Cortex of kidney (tissue), 1 donor: ENCODE measurements at places on chromosomes 1 and 21.

DNA sequence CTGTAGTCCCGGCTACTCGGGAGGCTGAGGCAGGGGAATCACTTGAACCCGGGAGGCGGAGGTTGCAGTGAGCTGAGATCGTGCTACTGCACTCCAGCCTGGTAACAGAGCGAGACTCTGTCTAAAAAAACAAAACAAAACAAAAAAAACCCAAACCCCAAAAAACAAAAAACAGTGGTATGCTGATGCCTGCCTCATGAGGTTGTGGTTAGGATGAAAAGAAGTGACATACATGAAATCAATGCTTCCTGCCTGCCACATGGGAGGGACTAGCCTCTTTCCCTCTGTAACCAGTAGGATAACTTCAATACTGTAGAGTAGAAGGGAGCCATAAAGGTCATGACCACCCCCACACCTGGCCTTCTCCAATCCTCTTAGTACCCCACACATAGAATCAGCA, 55.2 kb downstream of the TENT5C start:
- DNase-seq, result no peak

GRCh38 chr1:31744165-31744888, 19.8 kb downstream of the ADGRB2 start:
- DNase-seq, result no peak

GRCh38 chr1:191963781-191964455, 194.3 kb upstream of the RGS18 start:
- DNase-seq, result no peak

DNA sequence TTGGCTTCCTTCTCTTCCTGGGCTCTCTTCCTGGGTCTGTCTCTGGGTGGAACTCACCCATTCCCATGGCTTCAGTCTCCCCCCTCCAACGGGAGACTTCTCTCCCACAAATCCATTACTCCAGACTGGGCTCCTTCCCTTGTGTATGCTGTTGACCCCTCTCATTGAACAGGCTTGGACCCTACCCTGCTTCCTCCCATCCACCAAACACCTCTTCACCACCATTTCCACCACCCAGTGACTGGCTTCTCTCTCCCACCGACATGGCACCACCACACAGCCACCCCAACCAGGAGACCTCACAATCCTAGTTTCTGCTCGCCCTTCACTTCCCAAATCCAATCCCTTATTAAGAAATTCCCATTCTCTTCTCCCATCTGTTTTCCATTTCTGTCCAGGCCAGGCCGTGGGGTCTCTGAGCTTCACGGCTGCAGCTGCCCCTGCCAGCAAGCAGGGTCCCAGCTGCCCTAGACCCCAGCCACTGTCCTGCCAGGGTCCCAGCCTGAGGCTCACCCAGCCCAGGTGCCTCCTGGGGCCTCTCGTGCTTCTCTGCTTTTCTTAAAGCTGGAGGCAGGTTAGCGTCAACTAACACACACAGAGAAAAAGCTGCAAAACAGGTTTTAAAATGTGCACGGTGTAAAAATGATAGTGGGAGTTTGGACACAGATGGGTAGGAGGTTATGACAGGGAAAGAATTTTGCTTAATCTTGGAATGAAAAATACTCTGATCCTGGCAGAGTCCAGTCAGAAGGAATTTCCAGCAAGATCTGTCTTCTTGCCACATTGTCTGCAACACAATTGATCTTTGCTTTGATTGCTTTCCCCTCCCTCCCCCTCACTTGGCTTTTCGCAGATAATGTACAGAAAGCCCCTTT, 383.8 kb upstream of the VAMP3 start:
- DNase-seq, result no peak

DNA sequence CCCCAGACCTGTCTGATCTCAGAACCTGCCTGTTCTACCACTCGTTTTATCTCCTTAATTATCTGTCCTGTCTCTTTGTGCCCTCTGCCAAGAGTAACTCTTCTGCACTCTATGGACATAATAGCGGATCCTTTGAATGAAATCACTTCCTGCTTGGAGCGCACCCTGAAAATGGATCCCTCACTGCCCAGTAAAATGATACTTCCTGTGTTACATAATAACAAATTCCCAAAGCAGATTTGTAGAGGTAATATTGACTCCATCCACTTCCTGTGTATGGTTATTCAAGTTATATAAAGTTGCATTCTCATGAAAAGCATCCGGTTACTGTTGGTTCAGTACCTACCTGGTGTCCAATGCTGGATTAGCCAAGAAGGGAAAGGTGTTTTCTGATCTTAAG, 246.0 kb downstream of the TRABD2B start:
- no peak for DNase-seq

DNA sequence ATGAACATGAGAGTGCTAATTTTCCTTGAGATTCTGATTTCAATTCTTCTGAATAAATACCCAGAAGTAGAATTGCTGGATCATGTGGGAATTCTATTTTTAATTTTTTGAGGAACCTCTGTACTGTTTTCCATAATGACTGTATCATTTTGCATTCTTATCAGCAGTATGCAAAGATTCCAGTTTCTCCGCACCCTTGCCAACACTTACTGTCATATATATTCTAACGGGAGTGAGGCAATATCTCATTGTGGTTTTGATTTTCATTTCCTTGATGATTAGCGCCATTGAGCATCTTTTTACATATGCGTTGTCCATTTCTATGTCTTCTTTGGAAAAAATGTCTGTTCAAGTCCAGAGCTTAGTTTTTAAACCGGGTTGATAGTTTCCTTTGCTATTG, 33.2 kb downstream of the VCAM1 start:
- DNase-seq, result no peak

GRCh38 chr1:189424746-189425331, 1052.8 kb downstream of the BRINP3 start:
- DNase-seq, result no peak

- no peak for DNase-seq
Observed at GRCh38 chr1:192787914-192788585, 20.8 kb upstream of the RGS2 start.

DNA sequence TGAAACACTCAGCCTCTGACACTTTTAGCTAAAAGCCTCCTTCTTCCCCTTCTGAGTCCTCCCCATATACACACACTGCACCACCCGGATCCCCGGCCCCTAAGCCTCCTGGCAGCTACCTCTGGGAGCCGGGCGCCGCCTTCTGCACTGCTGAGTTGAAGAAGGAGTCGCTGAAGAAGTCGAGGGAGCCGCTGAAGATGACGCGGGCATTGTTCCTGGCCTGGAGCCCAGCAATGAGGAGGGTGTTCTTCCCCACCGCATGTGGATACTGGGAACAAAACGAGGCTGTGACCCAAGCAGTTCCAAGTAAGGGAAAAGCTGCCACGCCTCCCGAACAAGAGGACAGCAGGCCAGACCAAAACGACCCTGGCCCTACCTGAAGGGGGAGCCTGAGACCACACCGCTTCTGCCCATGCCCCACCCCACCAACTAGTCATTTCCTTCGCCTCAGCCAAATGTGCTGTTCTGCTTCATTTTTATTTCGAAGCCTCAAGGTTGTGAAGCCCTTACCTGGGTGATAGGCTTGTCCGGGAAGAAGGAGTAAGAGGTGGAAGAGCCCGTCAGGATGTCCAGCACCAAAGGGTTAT, 7.0 kb downstream of the DDOST start:
- no peak for DNase-seq

DNA sequence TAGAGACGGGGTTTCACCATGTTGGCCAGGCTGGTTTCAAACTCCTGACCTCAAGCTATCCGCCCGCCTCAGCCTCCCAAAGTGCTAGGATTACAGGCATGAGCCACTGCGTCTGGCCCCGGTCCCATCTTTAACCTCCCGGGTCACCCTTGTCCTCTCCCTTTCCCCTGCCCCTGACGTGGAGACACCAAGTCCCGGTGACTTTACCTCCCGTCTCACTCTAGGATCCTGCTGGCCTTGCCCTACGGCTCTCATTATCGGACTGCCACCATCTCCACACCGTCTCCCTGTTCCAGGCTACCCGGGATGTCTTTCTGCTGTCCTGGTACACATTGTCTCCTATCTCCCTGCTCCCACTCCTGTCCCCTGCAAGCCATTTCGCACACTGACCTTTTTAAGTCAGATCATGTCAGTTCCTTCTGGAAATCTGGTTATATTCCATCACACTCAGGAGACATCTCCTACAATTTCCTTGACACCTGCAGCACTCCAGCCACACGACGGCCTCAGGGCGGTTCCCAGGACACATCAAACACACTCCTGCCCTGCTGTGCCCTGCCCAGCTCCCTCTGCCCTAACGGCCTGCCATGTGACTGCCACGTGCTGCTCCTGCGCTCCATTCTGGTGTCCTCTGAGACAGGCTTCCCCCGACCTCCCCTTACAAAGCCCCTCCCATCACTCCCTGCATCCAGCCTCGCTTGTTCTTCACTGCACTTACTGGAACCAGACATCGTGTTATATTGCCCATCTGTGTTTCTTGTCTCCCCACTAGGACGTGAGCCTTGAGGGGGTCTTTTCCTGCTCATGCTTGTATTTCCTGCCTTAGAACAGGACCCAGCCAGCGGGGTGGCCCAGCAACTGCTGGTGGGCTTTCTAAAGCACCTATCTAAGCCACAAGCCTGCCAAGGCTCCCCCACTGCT, 32.7 kb downstream of the TTC39A start:
- no peak for DNase-seq

DNA sequence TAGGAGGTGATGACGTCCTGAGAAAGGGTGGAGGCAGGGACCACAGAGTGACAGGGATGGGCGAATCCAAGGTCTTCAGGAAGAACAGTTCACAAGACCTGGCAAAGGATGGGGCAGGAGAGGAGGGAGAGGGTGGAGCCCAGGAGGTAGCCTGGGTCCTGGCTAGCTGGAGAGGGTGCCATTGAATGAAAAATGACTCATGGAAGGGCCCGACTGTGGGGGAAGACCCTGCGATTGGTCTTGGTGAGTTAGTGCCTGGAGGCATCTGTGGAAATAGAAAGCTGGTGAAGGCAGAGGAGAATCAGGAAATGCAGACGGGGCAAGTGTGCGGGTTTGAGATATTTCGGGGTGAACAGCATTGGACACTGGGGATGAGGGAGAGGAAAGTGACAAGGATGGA, 60.3 kb upstream of the SLC45A1 start:
- no peak for DNase-seq

DNA sequence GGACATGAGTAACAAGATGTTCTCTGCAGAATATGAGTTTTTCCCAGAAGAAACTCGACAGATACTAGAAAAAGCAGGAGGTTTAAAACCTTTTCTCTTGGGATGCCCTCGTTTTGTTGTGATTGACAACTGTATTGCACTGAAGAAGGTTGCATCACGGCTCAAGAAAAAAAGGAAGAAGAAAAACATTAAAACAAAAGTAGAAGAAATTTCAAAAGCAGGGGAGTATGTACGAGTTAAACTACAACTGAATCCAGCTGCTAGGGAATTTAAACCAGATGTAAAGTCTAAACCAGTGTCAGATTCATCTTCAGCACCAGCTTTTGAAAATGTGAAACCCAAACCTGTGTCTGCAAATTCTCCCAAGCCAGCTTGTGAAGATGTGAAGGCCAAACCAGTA, 92.5 kb downstream of the TTC3 start:
- no peak for DNase-seq

DNA sequence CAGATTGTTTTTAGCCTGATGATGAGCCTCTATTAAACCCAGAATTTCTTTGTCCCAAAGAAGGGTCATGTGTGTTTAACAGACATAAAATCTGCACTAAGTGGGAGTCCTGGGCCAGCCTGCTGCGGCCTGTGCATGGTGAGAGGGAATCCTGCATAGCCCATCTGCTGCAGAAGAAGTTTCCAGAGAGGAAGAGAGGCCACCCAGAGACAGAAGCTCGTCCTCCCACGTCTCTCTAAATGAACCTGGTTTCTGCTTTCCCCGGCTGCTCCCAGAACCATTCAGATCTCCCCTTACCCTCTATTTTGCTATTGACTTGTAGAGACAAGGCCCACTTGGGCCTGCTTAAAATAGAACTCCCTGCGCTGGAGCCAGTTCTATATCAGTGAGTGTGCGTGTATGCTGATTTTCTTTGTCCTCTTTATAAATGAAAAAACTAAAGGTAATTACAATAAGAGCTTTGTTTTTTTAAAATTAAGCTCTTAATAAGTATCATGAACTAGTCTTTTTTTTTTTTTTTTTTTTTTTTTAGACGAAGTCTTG, 142.8 kb upstream of the RAB4A start:
- DNase-seq, result no peak

DNA sequence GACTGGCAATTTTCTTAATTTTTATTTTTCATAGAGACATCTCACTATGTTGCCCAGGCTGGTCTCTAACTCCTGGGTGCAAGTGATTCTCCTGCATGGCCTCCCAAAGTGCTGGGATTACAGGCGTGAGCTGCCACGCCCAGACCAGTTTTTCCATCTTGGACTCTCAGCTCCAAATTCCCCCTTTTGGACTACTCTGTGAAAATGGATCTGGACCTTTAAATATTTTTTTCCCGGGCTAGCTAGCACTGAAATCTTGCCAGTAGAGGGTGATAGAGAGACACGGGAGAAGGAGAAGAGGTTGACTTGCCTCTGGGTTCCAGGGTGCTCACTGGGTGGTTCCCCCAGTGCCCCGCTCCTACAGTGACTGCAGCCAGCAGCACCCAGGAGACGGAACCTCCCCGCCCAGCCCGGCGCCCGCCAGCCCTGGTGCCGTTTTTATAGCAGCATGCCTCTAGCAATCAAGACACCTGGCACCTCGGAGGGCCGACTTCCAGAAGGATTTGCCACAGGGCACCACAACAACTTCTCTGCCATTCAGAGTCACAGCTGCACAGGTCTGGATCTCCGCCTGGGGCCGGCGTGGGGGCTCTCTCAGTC, 34.7 kb upstream of the SCCPDH start:
- DNase-seq, result no peak

GRCh38 chr21:21232320-21232719, 234.1 kb downstream of the NCAM2 start:
- DNase-seq, result no peak

DNA sequence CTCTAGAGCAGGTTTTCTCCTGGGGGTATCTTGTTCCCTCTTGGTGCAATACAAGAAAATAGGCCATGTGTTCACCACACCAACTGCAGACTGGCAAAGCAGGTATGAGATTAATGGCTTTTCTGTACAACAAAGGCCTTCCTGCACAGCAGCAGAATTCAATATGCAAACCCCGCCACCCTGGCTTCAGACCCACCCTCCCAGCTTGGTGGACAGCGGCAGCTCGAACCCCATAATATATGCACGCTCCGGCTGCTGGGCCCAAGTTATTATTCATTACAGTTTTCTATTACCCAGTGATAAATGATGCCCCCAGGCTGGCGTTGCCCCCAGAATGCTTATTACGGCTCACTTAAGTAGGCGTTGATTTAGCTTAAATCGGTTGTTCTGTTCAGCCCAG, 144.2 kb downstream of the RRAGC start:
- DNase-seq, result no peak

- DNase-seq, result no peak
Observed at GRCh38 chr1:26287811-26288210, 7.9 kb downstream of the SH3BGRL3 start.
